CD8-positive, alpha-beta T cell (primary cell): ENCODE measurements at places on chromosomes 2 and 18.
A peak's percentile ranks its signal among the peaks of the same experiment; 100 is the strongest.

- no peak for DNase-seq
These were observed 103.5 kb upstream of the TRIB2 start for GRCh38 chr2:12613137-12613835.

- no peak for DNase-seq
These were observed 226.1 kb upstream of the REV1 start for GRCh38 chr2:99715956-99716355.

- no peak for DNase-seq
These were observed 460 bp upstream of the ZBTB7C start for GRCh38 chr18:48409591-48410094.

DNA sequence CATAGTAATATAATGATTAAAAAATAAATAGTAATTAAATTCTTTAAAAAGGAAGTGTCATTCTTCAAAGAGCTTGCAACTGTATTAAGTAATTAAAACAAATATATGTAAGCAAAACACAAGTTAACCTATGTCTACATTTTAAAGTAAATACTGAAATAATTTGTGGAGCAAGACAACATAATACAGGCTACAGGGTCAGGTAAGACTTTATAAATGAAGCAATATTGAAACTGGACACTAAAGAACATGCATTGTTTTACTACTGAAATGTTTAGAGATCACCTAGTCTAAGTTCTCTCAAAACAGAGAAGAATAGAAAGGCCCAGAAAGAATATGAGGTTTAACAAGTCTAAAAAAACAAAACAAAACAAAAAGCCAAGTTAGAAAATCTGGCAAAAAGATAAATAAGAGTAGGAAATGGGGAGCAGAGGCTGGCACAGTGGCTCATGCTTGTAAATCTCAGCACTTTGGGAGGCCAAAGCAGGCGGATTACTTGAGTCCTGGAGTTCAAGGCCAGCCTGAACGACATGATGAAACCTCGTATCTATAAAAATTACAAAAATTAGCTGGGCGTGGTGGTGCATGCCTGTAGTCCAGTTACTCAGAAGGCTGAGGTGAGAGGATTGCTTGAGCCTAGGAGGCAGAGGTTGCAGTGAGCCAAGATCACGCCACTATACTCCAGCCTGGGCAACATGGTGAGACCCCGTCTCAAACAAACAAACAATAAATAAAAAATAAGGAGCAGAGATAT, 34.4 kb downstream of the VPS54 start:
- DNase-seq = no peak

DNA sequence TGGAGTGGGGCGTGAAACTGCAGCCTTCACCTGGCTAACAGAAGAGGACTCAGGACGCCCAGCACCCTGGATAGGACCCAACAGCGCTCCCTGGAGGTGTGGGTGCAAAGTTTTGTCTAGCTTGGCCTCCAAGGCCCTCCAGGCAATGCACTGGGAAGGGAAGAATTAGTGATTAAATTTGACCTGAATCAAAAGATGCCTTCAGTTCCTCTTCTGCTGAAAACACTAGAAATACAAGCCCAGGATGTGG, 779 bp upstream of the TRIB2 start:
- DNase-seq = peak; percentile 85

GRCh38 chr18:49098386-49098785, 147.6 kb upstream of the SMAD7 start:
- no peak for DNase-seq

- no peak for DNase-seq
These were observed 119.5 kb upstream of the ZFP36L2 start for GRCh38 chr2:43345872-43346271.
